LNCaP clone FGC (cell line): ENCODE measurements at places on chromosomes 1 and 21.

DNA sequence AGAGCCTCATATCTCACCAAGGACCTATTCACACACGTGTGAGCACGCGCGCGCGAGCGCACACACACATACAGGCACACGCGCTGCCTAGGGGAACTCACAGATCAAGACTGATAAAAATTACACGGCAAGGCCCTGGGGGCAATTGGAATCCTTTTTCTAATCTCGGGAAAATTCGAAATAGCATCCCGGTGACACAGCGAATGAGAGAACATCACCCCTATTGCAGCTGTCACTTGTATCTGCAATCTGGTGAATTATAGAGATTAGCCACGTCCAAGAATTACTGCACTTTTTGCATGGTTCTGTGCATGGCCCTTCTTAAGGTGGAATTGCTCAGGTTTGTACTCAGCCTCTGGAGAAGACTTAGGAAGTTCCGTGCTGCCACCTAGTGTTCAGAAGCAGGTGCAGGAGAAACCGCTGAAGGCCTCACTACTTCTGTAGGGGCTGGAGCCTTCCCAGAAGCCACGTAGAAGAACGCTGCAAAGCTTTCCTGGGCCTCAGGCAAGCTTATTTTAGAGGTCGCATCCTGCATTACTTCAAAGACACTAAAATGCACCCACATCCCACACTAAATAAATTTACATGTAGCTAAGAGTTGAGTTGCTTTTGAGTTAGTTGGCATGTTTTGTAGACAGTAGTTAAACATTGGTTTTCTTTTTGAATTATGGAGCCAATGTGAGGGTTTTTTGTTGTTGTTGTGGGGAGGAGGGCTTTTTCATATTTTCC is 229.2 kb upstream of the CAMK1G start:
- DNase-seq: peak; percentile 65

GRCh38 chr1:55050283-55050682 is 10.9 kb downstream of the PCSK9 start:
- peak; percentile 37 for DNase-seq

- no peak for DNase-seq
These were observed 25.5 kb downstream of the SPRTN start for GRCh38 chr1:231363624-231364023.

GRCh38 chr1:61138921-61139774 is 56.8 kb downstream of the NFIA start:
- no peak for DNase-seq

DNA sequence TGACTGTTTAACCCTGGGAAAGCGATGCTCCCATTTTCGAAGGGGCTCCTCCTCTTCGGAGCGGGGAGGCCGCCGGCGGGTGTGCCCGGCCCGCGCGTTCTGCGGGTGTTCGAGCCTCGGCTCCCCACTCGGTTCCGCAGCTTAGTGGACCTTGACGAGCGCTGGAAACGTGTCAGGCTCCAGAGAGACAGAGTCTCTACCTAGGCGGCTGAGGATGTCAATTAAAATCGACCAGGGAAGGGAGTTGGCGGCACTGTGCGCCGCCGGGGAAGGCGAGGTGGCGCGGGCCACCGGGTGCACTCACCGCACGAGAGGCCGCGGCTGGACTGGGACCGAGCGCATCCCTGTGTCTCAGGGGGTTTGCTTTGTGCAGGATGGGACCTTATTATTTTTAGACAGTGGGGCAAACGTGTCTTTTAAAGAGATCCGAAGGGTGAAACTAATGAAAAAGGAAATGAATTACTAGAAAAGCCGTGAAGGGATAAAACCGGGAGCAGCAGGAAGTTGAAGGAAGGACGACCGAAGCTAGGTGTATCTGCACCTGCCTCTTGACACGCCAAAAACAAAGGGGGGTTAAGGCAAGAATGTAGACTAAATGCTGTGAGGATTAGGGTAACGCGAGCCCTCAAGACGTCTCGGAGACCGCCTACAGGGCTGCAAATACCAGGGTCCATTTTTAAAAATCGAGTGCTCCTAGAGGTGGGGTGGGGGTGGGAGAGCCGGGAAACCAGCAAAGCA is 5.6 kb downstream of the LHX4 start:
- no peak for DNase-seq

DNA sequence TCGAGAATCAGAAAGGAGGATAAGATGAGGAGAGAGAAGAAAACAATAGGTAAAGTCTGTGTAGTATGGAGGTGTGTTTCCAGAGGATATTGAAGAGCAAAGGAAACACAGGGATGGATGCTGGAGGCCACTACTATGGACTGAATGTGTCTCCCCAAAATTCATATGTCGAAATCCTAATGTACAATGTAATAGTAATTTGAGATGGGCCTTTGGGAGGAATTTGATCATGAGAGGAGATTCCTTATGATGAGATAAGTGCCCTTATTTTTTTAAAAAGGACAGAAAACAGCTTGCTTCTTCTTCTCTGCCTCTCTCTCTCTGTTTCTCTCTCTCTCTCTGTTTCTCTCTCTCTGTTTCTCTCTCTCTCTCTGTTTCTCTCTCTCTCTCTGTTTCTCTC is 602.2 kb upstream of the ADAMTS5 start:
- DNase-seq: no peak

DNA sequence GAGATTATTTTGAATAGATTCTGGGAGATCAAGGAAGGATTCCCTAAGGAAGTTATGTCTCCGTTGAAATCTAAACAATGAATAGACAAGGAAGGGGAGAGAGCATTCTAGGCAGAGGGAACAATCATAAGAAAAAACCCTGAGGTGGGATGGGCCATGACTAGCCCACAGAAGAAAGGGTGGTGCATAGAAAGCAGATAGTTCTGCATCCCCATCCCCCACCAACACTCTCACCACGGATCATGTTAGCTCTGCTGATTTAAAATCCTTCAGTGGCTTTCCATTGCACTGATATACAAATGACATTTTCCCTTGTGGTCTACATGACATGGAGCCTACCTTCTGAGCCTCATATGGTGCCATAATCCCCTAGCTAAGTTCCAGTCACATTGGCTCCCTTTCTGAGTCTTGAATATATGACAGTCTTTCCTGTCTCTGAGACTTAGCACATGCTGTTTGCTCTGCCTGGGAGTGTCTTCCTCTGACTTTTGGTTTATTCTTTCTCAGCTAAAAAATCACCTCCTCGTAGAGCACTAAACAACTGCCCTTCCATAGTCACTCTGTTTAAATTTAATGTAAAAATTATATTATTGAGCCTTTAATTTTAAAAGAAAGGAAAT is 15.2 kb downstream of the SCMH1 start:
- DNase-seq: no peak
